ENCODE measurements at places on chromosomes 12 and 14.
A peak's percentile ranks its signal among the peaks of the same experiment; 100 is the strongest.

- DNase-seq = peak; percentile 68
These were observed 7.9 kb upstream of the NAA25 start for GRCh38 chr12:112116232-112117060.

DNA sequence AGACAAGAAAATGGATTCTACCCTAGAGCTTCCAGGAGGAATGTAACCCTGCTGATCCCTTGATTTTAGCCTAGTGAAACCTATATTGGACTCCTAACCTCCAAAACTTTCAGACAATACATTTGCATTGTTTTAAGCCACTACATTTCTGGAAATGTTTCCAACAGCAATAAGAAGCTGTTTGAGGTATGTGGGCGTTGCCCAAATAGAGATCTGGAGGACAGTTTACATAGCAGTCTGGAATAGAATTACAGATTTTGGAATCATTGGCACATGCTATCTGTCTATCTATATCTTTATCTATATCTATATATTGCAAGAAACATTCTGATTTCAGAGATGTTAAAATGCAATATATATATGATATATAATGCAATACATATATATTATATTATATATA is 42.4 kb upstream of the EGLN3 start:
- DNase-seq = peak; percentile 10

- DNase-seq = peak; percentile 79
These were observed 7.2 kb downstream of the DTD2 start for GRCh38 chr14:31449971-31450610.

DNA sequence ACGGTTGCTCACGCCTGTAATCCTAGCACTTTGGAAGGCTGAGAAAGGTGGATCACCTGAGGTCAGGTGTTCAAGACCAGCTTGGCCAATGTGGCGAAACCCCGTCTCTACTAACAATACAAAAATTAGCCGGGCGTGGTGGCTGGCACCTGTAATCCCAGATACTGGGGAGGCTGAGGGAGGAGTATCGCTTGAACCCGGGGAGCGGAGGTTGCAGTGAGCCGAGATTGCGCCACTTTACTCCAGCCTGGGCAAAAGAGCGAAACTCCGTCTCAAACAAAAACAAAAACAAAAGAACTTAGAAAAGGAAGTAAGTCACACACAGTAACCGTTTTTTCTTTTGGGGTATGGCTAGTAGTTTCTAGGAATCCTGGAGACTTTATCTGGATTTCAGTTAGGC is 1.7 kb upstream of the PALS1 start:
- DNase-seq = no peak

DNA sequence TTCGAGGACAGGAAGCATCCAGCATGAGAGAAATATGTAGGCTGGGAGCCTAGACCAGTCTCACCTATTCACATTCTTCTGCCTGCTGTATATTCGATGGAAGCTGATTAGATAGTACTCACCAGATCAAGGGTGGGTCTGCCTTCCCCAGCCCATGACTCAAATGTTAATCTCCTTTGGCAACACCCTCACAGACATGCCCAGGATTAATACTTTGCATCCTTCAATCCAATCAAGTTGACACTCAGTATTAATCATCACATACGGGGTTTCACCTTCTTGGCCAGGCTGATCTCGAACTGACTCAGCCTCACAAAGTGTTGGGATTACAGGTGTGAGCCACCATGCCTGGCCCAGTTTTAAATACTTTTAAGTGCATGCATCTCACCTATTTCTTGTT is 30.5 kb upstream of the SLC10A1 start:
- no peak for DNase-seq

- no peak for DNase-seq
These were observed 10.5 kb downstream of the LDHB start for GRCh38 chr12:21647179-21647578.

DNA sequence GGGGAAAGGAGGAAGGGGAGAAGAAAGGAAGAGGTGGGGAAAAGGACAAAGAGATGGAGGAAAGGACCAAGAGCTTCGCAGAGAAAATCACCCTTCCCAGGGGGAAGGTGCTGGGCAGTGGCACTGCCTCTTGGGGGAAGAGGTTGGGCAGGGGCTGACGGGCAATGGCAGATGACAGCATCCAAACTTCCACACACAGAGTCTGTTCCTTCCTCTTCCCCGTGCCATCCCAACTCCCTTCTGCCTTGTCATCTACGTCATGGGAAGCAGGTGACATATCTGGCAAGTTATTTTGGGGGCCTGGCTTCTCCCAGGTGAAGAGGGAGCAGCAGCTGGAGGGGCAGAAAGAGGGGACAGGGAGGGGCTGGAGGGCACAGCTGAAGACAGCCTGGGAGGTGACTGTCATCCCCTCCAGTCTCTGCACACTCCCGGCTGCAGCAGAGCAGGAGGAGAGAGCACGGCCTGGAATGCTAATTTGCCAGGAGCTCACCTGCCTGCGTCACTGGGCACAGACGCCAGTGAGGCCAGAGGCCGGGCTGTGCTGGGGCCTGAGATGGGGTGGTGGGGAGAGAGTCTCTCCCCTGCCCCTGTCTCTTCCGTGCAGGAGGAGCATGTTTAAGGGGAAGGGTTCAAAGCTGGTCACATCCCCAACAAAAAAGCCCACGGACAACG is 43.9 kb upstream of the IQSEC3 start:
- no peak for DNase-seq

DNA sequence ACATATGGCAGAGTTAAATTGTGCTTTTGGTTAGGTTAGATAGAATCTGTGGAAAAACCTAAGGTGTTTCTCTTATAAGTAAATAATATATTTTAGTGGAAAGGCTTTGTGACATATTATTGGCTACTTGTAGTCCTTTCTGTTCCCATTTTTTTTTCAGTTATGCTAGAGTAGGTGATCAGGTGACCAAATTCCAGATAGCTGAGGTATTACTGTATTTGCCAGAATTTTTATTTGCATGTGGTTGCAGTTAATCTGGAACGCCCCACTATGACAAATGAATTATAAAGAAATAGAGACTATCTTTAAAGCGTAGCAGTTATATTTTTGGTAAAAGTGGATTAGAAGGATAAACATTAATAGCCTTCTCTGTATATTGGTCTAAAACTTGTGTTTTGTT is 52.0 kb downstream of the ARHGAP5 start:
- DNase-seq = peak; percentile 85

DNA sequence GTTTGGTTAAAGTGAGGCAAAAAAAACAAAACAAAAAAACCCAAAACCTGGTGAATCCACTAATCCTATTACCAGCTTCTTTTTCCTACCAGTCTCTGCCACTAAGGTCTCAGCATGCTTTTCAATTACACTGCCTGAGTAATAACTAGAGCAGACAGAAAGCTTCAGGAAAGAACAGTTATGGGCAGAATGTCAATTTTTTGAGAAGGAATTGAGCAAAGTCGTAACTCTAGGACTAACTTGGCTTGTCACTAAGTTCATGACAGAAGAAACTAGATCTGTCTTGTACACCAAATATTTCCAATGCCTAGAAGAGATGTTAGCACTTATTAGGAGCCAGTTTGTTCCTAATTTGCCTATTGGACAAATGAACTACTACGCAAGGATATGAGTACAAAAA is 148.8 kb upstream of the CNOT2 start:
- DNase-seq = no peak

DNA sequence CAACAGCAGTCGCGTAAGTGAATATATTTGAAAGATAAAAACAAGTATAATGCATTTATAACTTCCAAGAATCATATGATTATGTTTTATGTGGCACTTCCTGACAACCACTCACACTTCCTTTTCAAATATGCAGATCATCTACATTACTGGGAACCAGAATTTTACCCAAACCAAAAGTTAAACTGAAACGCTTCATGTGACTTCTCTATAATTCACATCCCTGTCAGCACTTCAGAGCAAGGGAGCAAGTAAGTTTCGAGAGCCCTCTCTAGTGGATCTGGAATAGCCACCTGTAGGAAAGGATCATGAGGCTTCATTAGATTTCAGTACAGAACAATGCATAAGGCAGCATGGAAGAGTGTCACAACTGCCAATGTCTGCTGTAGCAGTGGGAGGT is 13.7 kb upstream of the ALX1 start:
- no peak for DNase-seq

DNA sequence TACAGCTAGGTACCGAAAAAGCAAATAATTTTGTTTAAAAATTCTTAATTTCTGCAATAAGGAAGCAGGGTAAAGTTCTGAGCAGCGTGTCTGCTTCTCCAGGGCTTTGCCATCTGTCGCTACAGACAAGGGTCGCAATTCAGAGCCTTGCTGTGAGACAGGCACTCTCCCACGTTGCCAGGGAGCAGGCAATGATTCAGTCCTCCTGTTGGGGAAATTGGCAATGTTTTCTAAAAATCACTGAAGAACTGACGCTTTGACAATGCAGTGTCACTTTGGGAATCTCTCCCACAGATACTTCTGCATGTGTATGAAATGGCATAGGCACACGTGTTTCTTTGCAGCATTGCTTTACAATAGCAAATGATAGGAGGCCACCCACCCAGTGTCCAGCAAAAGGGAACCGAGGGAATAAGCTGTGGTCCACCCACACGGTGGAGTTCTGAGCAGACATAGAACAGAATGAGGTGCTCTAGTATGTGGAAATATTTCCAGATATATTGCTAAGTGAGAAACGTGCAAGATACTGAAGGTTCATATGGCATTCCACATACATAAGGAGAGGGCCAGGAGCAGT is 16.0 kb upstream of the HIP1R start:
- no peak for DNase-seq

- peak; percentile 21 for DNase-seq
These were observed 80.8 kb upstream of the C12orf71 start for GRCh38 chr12:27163048-27163715.

GRCh38 chr14:91484744-91485143 is 25.4 kb downstream of the PPP4R3A start:
- no peak for DNase-seq

DNA sequence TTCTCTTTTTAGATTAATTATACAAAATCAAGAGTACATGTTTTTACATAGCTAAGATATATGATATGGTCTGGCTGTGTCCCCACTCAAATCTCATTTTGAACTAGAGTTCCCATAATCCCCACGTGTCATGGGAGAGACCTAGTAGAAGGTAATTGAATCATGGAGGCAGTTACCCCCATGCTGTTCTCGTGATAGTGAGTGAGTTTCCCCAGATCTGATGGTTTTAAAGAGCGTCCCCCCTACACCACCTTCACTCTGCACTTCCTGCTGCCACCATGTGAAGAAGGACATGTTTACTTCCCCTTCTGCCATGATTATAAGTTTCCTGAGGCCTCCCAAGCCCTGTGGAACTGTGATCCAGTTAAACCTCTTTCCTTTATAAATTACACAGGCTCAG is 21.4 kb upstream of the DRAM1 start:
- DNase-seq = no peak

DNA sequence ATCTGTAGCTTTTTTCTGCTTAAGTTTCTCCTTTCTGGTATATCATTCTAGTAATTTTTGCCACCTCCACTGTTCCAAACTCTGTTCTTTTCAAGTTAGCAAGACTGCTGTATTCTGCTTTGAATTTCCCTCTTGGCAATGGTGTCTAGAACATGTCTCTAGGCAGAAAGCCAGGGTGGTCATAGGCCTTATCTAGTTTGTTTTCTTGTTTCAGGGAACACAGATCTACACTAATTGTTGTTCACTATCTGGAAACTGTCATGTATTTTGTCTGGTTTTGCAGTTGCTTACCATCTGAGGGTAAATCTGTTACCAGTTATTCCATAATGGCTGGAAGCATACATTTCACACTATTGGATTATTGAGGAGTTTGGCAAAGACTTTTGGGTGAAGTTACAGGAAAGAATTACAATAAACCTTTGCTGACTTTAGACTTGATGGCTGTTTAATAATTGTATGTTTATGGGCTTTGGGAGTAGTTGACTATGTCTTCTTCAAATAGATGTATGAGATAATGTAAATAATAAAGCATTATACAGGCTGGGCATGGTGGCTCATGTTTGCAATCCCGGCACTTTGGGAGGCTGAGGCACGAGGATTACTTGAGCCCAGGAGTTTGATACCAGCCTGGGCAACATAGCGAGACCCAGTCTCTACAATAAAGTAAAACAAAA is 41.4 kb downstream of the FUT8 start:
- peak; percentile 77 for DNase-seq

DNA sequence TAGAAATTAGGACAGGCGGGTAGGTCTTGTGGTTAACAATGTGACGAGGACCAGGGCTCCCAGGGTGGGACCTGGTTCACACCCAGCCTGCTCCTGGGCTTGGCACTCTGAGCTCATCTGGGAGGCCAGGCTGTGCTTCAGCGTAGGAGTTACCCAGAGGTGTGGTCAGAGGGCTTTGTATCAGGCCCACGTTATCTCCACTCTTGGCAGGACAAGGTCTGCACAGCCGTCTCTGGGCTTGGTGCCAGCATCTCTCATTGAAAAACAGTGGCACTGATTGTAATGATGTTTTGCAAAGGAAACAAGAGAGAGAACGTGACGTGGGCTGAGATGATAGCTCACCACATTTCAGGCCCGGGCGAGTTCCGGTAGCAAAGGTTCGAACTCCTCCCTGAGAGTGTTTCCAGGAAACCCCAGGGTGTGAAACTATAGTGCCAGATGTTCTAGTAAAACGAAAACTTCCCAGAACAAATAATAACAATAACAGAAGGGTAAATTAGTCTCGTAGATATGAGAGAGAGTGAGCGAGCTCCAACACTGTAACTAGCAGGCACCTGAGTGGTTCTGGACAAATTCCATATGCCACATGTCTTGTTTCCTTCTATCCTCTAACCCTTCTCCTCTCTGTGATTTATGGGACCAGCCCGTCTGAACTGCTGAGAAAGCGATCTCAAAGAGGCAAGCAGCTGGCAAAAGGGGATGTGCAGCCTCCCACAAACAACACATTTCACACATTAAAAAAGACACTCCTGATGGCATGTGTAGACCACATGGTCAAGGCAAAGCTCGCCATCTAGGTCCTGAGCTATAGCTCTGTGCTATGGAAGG is 227.3 kb downstream of the KTN1 start:
- DNase-seq = peak; percentile 97

DNA sequence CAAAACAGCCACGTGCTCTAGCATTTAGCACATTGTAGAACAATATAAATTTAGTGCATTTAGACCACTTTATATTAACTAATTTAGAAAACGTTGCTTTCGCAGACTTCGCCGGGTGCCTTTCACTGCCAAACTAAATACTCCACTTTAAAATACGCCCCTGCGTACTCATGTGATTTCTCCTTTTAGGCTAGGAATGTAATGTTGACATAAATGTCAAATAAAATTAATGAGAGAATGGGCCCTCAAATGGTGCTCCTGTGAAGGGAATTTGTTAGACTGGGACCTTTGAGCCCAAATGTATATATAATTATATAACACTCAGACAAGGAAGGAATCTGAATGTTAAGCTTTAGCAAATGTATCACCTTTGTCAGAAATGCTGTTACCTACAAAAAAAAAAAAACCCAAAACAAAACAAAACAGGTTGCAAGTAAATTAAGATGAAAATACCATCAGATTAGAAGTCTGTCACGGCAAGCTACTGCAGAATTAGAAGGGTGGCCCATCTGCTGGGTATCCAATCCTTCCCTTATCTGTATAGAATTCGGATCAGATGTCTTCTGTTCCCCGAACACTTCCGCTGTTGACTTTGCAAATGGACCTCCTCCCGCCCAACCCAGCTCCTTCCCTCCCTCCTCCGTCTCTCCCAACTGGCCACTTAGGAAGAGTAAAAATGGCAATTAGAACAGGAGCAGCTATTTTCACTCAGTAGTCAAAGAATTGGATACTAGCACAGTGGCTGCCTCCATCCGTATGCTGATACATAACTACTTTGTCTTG is 159.3 kb upstream of the FOXN3 start:
- no peak for DNase-seq

All from fibroblast of the aortic adventitia (primary cell).